ENCODE measurements at places on chromosomes 13 and 19. TPM values are rescaled to one million over a fixed set of nuclear protein-coding genes. Genes with fewer than 3 reads are reported as not detected.

- no peak for DNase-seq
Measured at GRCh38 chr13:114248011-114248410, 13.3 kb downstream of the CDC16 start.

- DNase-seq, result no peak
Measured at GRCh38 chr19:18514800-18515682, 6.8 kb downstream of the ELL start.

GRCh38 chr19:49626226-49626625 lies 13.7 kb downstream of the RRAS start:
- DNase-seq, result no peak

- no peak for DNase-seq
Measured at GRCh38 chr13:91154558-91155353, 192.7 kb upstream of the MIR17HG start.

- no peak for DNase-seq
Measured at GRCh38 chr13:50697746-50698539, 145.5 kb downstream of the DLEU7 start.

- DNase-seq, result no peak
Measured at GRCh38 chr13:42494157-42494556, 79.8 kb upstream of the TNFSF11 start.

- no peak for DNase-seq
Measured at GRCh38 chr13:43315522-43315921, 292.1 kb downstream of the DNAJC15 start.

GRCh38 chr19:54355675-54356074 lies 9.1 kb downstream of the LAIR1 start:
- DNase-seq, result no peak

- no peak for DNase-seq
Measured at GRCh38 chr13:43992211-43992610, 112.5 kb downstream of the LACC1 start.

GRCh38 chr13:52160506-52160905 lies 1.1 kb upstream of the NEK3 start:
- DNase-seq, result no peak

- DNase-seq, result no peak
Measured at GRCh38 chr13:93355094-93355493, 128.5 kb downstream of the GPC6 start.

- no peak for DNase-seq
Measured at GRCh38 chr19:15294561-15294990, 37.8 kb downstream of the BRD4 start.

- no peak for DNase-seq
Measured at GRCh38 chr13:85436029-85436428, 363.2 kb downstream of the SLITRK6 start.

- no peak for DNase-seq
Measured at GRCh38 chr19:10896851-10897526, 25.6 kb downstream of the CARM1 start.

DNA sequence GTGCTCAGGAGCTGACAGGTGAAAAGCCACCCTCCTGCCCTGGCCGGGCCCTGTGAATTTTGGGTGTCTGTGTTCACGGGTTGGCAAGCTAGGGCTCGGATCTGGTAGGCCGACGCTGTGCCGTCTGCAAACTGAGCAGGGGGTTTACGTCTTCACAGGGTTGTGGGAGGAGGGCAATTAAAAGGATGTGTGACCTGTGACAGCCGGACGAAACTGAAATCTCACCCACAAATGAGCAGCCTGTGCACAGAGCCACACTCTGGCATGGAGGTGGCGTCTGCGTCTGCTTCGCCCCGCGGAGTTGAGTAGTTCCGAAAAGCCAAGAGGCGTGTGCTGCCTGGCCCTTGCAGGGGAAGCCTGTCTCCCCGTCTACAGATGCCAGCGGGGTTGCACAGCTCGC lies 117.3 kb downstream of the KDM4B start:
- DNase-seq, result no peak

DNAAF3 gene
- not detected for total RNA-seq

TNNI3 gene
- total RNA-seq, result not detected

CYP2F1 gene
- total RNA-seq, result not detected

KLK3 gene
- not detected for total RNA-seq

SLITRK5 gene
- total RNA-seq, result not detected

VSTM1 gene
- not detected for total RNA-seq
